CD4-positive, alpha-beta memory T cell (primary cell): ENCODE measurements at places on chromosomes 11 and 22. TPM values are rescaled to one million over a fixed set of nuclear protein-coding genes. Genes with fewer than 3 reads are reported as not detected.

KCTD21 gene
- 8.0 TPM for total RNA-seq

MISFA gene
- total RNA-seq = 0.69 TPM

SLC37A2 gene
- total RNA-seq = 4.8 TPM

KRTAP5-1 gene
- not detected for total RNA-seq

FDXACB1 gene
- 3.9 TPM for total RNA-seq

MS4A4A gene
- total RNA-seq = 0.99 TPM

SMC1B gene
- total RNA-seq = not detected

CHKB gene
- 196 TPM for total RNA-seq

LRRC74B gene
- total RNA-seq = not detected

CATSPER1 gene
- not detected for total RNA-seq

OR2AG1 gene
- total RNA-seq = not detected

BLID gene
- not detected for total RNA-seq

SAA1 gene
- total RNA-seq = not detected

WT1 gene
- not detected for total RNA-seq

APOA4 gene
- not detected for total RNA-seq

RIC3 gene
- total RNA-seq = 30.0 TPM

OR51B4 gene
- not detected for total RNA-seq

OR2D2 gene
- total RNA-seq = not detected

SLC35F2 gene
- total RNA-seq = 6.5 TPM

OR52J3 gene
- total RNA-seq = not detected

OTOG gene
- not detected for total RNA-seq

CEND1 gene
- total RNA-seq = 0.19 TPM

SYNGR1 gene
- total RNA-seq = not detected

TMEM86A gene
- 4.0 TPM for total RNA-seq

C11orf87 gene
- total RNA-seq = not detected

ABCC8 gene
- not detected for total RNA-seq

IGSF9B gene
- total RNA-seq = 36.0 TPM

KCNA4 gene
- total RNA-seq = not detected

OR52A1 gene
- total RNA-seq = not detected

CDHR5 gene
- total RNA-seq = not detected

ST14 gene
- total RNA-seq = 0.72 TPM

SLC7A4 gene
- total RNA-seq = not detected

RAB3IL1 gene
- total RNA-seq = 0.44 TPM

NAALAD2 gene
- not detected for total RNA-seq

TMPRSS13 gene
- total RNA-seq = 4.0 TPM

CALCB gene
- total RNA-seq = 0.52 TPM

NXPE1 gene
- not detected for total RNA-seq

INPP5J gene
- total RNA-seq = 0.15 TPM

KCNJ5 gene
- total RNA-seq = 0.23 TPM

OR52E8 gene
- not detected for total RNA-seq

OR4C13 gene
- total RNA-seq = not detected

MOGAT2 gene
- not detected for total RNA-seq

LRP5 gene
- 1.4 TPM for total RNA-seq

CTSW gene
- total RNA-seq = 30.4 TPM

FIBIN gene
- total RNA-seq = not detected

OVOL1 gene
- not detected for total RNA-seq

CASP5 gene
- total RNA-seq = not detected

CATSPERZ gene
- not detected for total RNA-seq

SOX10 gene
- not detected for total RNA-seq

DEFB131B gene
- total RNA-seq = not detected
